ENCODE measurements at places on chromosomes 4 and X.

- peak; percentile 4 for DNase-seq
Measured at GRCh38 chrX:10620121-10620699, at the start of gene MID1. TSS of gene MID1 (minus strand) at chrX:10620585. CDS start at chrX:10567547, 53,038 bp downstream.

- DNase-seq, result no peak
Measured at GRCh38 chr4:165016971-165017370, 14.8 kb upstream of the TRIM60 start.

- no peak for DNase-seq
Measured at GRCh38 chr4:11264841-11265240, 163.9 kb downstream of the HS3ST1 start.

- no peak for DNase-seq
Measured at GRCh38 chrX:129239371-129239770, 283.9 kb downstream of the SMARCA1 start.

- no peak for DNase-seq
Measured at GRCh38 chrX:150312931-150313330, 50.2 kb upstream of the MAMLD1 start.

- DNase-seq, result peak; percentile 56
Measured at GRCh38 chr4:4461850-4462249, 74.9 kb downstream of the NSG1 start.

DNA sequence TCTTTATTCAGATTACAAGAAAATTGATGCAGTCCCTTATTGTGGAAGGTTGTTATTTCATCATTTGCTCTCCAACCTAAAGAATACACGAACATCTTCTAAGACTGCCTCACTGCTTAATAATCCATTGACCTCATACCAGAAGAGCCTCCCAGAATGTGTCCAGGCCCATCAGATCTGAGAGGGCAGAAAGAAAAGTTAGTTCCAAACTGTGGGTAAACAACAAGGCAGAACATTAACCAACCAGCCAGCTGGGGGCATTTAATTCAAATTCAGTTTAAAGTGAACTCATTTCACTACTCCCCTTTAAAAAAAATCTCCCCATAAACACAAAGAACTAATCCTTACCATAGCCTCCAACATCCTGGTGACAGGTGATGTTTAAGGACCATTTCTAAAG is 13.8 kb downstream of the GPC4 start:
- DNase-seq, result no peak

- no peak for DNase-seq
Measured at GRCh38 chr4:105751718-105752299, 43.2 kb downstream of the GSTCD start.

DNA sequence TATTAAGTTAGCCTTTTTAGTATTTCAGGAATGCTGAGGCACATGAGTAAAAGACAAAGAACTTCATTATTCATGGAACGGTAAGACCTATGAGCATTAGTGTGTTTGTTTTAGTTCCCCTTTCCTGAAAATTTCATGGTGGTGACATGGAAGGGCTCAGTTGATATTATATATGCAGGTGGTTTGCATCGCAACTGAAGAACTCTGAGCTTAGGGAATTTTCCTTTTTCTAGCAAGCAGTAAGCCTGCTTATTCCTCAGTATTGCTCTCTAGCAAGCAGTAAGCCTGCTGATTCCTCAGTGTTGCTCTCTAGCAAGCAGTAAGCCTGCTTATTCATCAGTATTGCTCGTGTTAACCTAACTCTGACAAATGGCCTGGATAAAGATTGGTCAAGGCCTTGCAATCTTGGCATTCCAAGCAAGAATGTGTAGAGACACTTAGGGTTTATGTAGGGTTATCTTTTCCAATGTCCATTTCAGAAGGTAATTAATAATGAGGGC is 37.7 kb upstream of the MAGEB18 start:
- no peak for DNase-seq

- no peak for DNase-seq
Measured at GRCh38 chrX:131762802-131763234, 218.9 kb downstream of the OR13H1 start.

DNA sequence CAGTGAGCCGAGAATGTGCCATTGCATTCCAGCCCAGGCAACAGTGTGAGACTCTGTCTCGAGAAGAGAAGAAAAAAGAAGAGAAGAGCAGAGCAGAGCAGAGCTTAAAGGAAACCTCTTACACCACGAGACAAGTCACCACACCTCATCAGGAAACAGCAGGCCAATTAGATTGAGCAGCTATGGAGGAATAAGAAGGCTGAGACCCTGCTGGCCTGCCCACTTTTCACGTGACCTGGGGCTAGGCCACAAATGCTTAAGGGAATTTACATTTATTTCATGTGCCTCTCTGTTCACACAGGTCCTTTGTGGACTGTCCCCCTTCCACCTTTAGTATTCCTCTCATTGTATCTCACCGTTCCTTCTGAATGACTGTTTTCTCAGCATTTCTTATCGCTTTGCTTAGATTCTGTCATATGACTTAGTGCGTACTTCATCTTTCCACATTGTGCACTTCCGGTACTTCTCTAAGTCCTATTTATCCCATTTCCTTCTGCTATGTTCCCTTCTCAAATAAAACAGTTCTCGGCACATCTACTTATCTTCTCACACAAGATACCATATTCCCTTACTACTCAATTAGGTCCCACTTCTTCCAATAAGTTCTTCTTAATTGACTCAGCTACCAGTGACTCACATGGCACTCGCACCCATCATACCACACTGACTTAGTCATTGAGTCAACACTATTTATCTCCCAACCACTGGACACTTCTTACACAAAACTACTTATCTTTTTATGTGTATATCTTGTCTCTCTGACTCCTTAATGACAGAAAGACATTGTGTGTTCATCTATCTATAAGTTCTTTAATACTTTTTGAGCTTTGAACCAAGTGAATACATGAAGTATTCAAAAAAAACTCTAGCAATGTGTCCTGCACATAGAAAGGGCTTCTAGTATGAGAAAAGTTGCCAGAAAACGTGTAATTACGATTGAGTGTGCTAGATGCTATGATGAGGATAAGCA is 11.0 kb downstream of the CUL4B start:
- peak; percentile 31 for DNase-seq

- DNase-seq, result no peak
Measured at GRCh38 chr4:89422441-89422990, 114.9 kb upstream of the GPRIN3 start.

DNA sequence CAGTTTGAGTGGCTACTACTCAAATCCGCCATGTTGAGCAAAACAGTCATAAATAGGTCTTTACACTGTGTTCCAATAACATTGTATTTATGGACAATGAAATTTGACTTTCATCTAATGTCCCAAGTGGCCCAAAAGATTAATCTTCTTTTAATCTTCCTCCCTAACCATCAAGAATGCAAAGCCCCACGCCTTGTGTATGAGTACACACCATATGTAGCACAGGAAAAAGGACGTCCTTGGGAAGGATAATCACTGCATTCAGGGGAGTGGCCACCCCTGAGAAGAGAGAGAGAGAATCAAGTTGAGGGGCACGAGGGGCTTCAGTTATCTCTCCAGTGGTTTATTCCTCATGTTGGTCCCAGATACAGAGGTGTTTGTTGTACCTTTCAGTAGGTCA is 33.1 kb downstream of the RBM47 start:
- no peak for DNase-seq

DNA sequence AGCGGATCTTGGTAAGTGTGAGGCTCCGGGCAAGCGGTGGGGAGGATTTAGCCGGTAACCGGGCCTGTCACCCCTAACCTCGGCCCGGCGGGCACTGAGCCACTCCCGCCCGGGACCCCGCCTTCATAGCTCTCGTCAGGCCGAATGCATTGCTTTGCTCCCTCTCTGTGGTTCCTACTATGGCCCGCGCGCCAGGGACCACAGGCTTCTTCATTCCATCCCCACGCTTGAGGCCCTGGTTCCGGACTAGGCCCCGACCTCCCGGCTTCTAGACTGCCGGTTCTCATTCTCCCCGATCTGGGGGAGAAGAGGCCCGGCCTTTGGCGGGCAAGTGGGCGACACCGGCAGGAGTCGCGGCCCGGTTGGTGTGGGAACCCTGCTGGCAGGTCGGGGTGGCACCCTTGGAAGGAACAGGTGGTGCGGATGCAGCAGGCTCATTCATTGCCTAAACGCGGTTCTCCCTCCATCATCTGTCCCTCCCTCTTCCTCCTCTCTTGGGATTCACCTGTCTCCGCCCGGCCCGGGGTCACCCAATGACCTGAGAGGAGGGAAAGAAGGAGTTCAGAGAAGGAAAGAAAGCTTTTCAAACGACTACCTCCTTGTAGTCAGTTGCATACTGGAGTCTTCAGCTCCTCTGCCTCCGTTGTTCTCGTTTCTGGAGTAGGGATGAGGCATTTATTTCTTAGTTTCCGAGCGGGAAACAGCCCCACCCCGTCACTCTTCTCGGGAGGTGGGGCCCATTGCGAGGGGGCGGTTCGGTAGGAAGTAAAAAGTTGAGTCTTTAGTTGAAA is at the start of gene NDUFC1:
Gene NDUFC1, minus strand, starts transcription at position 657 of the 791 bp plus-strand sequence. CDS start 6,679 bp downstream, outside the sequence.
- DNase-seq, result peak; percentile 70

DNA sequence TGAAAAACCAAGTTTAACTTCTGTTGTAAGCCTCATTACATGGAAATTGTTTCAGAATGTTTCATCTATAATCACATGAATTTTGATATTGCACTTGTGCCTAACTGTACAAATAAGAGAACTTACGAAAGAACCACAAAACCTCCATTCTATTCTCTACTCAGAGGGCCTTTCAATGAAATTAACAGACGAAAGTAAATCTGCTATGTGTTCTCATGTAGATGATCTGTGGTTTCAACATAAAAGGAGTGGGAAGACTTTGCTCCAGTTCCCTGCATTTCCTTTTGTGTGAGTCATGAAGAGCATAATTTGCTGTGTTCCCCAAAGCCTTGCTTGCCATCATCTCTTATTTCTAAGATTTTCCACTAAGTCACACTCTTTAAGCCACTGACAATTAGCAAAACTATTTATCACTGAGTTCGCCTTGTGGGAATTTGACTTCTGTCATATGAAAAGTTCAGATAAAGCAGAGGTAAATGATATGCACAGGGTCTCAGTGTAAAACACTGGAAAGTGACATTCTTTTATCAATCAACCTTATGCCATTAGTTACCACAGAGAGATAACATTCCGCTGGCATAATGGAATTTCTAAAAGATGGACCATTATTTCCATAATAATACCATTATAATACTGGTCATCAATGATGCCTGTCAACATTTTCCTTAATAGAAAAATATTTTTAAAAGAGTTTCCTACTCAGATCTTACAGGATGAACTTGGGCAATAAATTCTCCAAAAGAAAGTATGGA is 329.8 kb downstream of the NR3C2 start:
- DNase-seq, result no peak

DNA sequence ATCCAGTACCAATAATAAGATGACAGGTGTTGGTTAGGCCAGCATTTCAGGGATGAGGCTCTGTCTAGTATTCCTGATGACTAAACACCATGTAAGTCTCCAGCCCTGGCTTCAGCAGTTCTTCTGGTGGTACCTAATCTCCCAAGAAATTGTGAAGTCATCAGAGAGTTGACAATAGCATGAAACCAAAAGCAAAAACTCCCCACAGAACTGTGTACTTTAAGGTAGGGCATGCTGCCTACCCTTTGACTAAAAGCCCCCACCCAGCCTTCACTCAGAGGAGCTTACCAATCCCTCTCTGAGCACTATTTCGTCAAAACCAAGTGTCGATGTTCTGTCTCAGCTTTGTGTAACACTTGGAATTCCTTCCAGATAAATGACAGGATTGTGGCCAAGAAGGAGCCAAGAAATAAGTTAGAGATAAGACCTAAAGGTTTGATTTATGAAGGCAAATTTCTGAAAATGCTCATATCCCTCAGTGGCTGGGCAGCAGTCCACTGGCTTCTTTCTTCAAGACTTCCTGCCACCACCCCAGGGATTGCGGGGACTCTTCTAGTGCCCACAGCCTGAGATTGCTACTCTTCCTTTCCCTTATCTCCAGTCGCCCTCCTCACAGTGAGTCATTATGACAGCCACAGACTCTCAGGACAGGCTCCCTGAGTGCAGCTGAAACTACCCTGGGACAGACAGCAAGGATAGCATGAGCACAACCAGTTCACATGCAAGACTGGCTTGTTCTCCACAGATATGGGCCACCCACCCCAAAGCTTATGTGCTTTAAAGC is 67.3 kb upstream of the LHFPL1 start:
- DNase-seq, result no peak

DNA sequence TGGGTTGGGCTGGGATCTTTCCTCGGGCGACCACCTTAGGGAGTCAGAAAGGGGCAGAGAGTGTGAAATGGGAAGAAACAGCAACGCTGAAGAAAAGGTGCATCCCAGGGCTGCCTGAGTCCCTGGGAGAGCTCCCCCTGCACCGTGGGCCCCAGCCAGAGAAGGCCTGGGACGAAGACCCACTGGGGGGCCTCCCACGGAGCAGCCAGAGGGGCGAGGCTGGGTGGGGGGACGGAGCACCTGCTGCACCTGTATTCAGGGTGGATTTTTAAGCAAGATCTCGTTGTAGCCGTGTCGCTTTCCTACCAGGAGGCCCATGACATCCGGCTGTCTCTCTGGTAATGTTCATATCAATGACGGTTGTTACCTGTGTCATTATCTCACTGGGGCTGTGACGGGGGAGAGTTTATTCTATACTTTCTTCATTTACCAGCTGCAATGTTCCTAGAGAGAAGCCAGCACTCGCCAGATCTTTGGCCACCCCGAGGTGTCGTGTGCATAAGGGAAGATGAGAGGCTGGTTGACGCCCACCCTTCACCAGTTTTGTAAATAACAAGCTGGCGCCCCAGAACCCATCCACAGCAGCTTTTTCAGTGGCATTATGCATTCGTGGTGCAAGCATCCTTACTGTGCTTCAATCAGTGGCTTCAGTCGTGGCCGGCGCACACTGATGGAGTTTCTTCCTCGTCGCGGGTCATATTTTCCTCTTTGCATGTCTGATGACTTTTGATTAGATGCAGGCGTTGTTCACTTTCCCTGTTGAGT is 5.6 kb upstream of the PCGF3 start:
- DNase-seq, result no peak

DNA sequence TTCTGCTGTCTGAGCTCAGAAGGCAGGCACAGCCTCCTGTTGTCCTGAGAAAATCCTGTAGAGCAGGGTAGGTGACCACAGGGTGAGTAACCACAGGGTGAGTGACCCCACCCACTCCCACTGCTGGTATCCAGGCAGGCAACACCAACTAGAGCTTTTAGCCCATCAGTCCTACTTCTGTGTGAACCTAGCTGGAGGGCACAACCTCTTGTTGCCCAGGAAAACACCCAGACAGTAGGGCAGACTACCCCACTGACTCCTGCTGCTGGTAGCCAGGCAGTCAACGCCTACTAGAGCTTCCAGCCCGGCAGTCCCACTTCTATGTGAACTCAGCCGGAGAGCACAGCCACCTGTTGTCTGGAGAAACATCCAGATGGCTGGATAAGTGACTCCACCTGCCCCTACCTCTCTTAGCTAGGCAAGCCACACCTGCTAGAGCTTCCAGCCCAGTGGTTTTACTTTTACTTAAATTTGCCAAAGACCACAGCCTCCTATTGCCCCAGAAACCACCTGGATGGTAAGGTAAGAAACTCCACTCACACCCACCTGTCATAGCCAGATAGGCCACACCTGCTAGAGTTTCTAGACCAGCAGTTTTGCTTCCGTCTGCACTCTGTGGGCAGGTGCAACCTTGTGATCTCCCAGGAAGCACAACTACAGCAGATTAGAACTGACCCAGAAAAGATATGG is 371.6 kb downstream of the INPP4B start:
- DNase-seq, result no peak

DNA sequence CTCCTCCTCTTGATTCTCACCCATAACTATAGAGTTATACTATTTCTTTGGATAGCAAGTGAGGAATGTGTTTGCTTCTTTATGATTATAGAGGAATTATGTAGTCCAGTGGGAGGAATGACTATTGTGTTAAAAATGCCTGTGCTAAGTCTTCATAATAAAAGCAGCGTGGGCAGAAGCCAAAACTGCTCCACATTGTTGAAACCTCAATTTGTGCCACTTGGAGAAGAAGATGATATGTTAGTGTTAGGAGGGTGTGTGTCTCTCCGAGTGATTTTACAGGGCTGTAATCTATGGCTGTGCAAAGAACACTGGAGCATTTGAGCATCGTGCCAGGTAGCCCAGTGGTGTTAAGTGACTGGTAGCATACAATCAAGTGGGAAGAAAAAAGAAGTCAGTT is 74.3 kb downstream of the FRAS1 start:
- no peak for DNase-seq

All from activated CD4-positive, alpha-beta T cell treated with anti-CD3 and anti-CD28 coated beads, Interleukin-2, amount 50 U/mL, for 48 hours (primary cell).